ENCODE measurements at places on chromosomes 1 and 21. TPM values are rescaled to one million over a fixed set of nuclear protein-coding genes. Genes with fewer than 3 reads are reported as not detected.

DNA sequence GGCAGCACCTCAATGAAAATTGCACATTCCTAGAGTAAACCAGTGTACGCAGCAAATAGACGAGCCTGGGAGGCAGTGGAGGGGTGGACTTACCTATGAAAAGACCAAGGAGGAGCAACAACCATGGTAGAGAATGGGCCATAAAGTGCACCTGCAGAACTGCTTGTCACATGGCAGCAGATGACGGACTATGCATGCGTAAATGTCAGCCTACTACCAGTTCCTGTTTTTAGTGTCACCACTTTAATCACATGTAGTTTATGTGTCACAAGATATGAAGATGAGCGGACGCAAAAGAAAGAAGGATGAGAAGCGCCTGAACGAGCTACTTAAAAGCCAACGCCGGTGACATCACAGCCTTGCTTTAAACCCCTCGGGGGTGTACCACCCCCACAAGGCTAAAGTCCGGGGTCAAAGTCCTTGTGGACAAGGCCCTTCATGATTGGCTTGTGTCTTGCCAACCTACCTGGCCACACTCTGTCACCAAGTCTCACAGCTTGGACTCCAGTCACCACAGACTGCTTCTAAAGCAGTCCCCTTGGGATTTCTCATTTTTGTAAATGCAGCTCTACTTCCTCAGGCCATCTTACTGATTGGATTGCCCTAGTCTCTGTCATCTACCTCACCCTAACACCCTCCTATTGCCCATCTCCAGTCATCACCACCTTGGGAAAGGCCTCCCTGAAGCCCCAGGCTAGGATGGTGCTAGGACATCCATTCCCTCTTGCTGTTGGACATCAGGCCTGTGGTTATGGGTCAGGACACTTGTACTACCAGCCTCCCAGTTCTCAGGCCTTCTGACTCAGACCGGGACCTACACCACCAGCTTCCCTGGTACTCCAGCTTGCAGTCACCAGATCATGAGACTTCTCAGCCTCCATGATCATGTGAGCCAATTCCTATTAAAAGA, 6.0 kb upstream of the LY9 start:
- H3K27ac ChIP-seq, result peak overlapping the region; percentile 71
- DNase-seq, result no peak
- no peaks in the 10 kb centered on the region for H3K36me3 ChIP-seq

The A3GALT2 gene
- total RNA-seq, result not detected

DNA sequence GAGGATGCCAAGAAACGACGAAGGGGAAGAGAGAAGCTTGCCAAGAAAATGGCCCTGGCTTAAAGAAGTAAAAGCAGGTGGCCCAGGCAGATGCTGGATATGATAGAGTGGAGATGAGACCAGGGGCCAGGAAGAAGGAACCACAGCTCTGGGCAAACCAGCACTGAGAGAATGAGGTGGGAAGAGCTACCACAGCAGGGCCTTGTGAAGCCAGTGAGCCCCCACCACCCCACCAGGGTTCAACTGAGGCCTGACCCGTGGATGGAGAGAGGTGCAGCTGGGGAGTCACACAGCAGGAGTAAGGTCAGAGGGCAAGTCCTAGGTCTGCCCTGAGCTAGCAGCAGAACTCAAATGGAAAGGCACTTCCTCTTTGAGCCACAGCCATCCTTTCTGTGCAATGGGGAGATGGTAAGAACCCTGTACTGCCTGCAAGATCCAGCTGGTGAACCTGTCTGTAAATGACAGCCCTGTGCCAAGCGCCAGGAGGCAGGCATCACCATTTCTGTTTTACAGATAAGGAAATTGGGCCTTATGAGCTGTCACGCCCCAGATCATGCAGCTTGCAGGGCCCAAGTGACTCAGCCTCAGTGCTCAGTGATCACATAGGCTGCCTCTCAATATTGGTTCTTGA, 8.5 kb downstream of the SH3BGRL3 start:
- H3K36me3 ChIP-seq, result no peaks in the 10 kb centered on the region
- peak; percentile 33 for DNase-seq
- peaks cover 23% of the 10 kb centered on the region for H3K4me1 ChIP-seq
- H3K4me3 ChIP-seq, result no peak overlapping the region
- peak overlapping the region; percentile 97 for H3K27ac ChIP-seq
- H3K27me3 ChIP-seq, result no peaks in the 10 kb centered on the region

The RNF207 gene
- total RNA-seq, result 85.9 TPM

DNA sequence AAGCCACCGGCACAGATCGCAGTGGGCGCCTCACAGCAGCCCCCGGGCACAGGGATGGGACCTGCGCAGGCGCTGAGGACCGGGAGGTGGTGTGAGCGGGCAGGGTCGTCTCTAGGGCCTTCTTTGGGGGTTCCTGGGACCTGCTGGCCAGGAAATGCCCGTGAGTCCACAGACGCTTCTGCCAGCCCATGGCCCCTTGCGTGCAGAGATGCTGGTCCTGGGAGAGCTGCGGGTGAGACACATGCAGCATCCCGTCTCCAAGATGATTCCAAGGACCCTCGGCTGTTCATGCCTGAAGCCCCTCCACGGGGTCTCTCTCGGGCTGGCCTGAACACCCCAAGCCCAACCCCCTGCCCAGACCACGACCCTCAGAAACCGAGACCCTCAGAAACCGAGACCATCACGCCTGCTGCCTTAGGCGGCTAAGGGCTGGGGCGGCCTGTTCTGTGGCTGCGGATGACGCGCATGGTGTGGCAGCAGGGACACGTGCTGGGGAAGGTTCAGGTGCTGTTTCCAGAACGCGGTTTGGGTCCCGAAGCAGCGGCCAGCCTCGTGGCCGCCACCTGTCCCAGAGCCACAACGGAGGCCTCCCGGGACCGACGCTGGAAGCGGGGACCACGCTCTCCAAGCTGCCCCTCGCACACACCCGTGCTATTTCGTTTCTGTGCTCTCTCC, 23.0 kb downstream of the CFAP74 start:
- no peaks in the 10 kb centered on the region for H3K27me3 ChIP-seq
- H3K4me1 ChIP-seq, result no peaks in the 10 kb centered on the region
- no peak overlapping the region for H3K27ac ChIP-seq
- no peak overlapping the region for H3K4me3 ChIP-seq
- H3K36me3 ChIP-seq, result no peaks in the 10 kb centered on the region
- no peak for DNase-seq

The OR10J1 gene
- total RNA-seq, result not detected

DNA sequence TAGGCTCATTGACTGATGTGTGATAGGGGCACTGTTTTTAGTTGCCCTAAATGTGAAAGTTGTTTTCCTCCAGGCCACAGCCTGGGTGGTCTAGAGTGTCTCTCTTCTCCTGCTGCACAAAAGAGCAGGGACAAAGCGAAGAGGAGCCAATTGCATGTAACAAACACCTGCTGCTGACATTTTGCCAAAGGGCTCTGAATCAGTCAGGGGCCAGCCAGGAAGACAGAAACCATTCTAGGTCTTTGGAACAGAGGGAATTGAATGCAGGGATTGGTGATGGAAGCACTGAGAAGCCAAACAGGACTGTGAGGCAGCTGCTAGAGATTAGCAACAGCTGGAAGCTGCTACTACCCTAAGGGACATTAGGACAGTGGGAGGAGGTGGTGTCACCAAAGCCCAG, 185.3 kb upstream of the POU3F1 start:
- H3K27me3 ChIP-seq, result no peaks in the 10 kb centered on the region
- H3K4me3 ChIP-seq, result no peak overlapping the region
- H3K4me1 ChIP-seq, result no peaks in the 10 kb centered on the region
- H3K27ac ChIP-seq, result no peak overlapping the region
- no peak for DNase-seq
- H3K36me3 ChIP-seq, result no peaks in the 10 kb centered on the region

- H3K36me3 ChIP-seq, result no peaks in the 10 kb centered on the region
- no peaks in the 10 kb centered on the region for H3K27me3 ChIP-seq
- H3K4me1 ChIP-seq, result no peaks in the 10 kb centered on the region
- H3K27ac ChIP-seq, result no peak overlapping the region
- DNase-seq, result no peak
Observed at GRCh38 chr1:164250365-164250764, 308.6 kb upstream of the PBX1 start.

The MRPS6 gene
- total RNA-seq, result 46.4 TPM

GRCh38 chr1:242187171-242187570, 188.3 kb upstream of the MAP1LC3C start:
- no peaks in the 10 kb centered on the region for H3K4me1 ChIP-seq
- H3K27me3 ChIP-seq, result no peaks in the 10 kb centered on the region
- H3K36me3 ChIP-seq, result no peaks in the 10 kb centered on the region
- no peak overlapping the region for H3K27ac ChIP-seq

DNA sequence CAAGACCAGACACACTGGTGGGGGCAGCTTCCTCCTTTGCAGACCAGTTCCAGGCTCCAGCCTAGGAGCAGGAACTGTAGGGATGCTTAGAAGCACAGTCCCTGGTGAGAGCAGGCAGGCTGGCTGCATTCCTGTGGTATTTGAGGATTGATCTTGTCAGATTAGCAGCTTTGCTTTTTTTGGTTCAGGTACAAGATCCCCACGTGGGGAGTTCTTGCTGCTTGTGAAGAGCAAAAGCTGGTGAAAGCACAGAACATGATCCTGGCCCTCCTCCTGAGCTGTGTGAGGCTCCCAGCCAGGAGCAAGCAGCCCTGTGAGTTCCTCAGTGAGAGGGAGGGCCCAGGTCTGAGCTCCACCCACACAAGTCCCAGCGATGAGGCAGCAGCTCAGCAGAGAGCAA, 75.3 kb upstream of the ARTN start:
- H3K4me3 ChIP-seq, result no peak overlapping the region
- no peaks in the 10 kb centered on the region for H3K36me3 ChIP-seq
- no peak overlapping the region for H3K27ac ChIP-seq

GRCh38 chr21:46038871-46039397, 57.4 kb downstream of the COL6A1 start:
- H3K4me1 ChIP-seq, result no peaks in the 10 kb centered on the region
- H3K36me3 ChIP-seq, result no peaks in the 10 kb centered on the region
- H3K27me3 ChIP-seq, result no peaks in the 10 kb centered on the region

The FNDC10 gene
- total RNA-seq, result 13.6 TPM

DNA sequence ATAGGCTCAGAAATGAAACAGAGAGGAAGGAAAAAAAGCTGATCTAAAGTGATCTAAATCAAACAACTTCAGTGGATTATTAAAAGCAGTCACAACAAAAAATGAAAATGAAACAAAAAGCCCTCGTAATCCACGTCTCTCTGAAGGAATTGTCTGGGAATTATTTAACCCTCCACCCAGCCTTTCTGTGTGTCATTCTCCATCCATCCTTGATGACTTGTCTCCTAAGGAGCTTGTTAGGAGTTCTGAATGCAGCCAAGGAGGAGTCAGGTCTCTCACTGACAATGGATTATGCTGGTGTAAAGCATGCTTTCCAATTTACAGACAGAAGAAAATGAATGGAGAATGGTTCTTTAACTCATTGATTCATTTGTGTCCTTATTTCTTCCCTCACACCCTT, 359.3 kb upstream of the RUNX1 start:
- no peak overlapping the region for H3K27ac ChIP-seq
- no peaks in the 10 kb centered on the region for H3K4me1 ChIP-seq
- DNase-seq, result no peak

DNA sequence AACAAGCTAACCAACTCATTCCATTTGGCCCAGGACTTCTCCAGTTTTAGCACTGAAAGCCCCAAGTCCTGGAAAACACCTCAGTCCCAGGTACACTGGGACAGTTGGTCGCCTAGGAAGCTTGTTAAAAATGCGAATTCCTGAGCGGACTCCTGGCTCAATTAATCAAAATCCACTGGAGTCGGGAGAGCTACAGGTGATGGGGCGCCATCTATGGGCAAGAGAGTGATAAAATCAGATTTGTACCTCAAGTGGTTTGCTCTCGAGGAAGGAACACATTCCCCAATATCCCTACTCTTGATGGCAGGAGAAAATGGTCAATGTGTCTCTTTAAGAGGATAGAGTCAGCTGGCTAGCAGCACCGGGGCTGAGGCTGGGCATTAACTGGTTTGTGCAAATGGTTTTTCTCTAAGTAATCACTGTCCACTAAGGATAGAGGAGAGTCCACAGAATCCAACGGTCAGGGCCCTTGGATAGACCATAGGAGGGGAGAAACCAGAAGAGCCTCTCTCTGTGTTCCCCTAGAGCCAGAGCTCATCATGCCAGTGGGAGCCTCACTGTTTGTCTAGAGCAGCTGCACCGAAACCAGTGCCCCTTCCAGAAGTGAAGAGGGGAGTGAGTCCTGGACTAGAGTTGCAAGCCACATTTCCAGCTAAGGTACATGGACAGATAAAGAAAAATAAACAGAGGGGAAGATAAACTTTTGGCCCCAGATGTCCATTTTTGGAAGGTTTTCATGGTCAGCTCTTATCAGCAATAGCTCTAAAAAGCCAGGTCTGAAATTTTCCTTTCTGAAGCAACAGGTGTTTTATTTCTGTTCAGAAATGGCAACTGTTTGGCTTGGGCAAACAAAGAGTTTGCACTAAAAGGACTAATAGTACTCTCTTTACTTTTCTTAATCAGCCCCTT, 148.5 kb downstream of the TENT5C start:
- no peak overlapping the region for H3K4me3 ChIP-seq
- H3K4me1 ChIP-seq, result peaks cover 6% of the 10 kb centered on the region
- DNase-seq, result peak; percentile 57
- H3K27me3 ChIP-seq, result no peaks in the 10 kb centered on the region

DNA sequence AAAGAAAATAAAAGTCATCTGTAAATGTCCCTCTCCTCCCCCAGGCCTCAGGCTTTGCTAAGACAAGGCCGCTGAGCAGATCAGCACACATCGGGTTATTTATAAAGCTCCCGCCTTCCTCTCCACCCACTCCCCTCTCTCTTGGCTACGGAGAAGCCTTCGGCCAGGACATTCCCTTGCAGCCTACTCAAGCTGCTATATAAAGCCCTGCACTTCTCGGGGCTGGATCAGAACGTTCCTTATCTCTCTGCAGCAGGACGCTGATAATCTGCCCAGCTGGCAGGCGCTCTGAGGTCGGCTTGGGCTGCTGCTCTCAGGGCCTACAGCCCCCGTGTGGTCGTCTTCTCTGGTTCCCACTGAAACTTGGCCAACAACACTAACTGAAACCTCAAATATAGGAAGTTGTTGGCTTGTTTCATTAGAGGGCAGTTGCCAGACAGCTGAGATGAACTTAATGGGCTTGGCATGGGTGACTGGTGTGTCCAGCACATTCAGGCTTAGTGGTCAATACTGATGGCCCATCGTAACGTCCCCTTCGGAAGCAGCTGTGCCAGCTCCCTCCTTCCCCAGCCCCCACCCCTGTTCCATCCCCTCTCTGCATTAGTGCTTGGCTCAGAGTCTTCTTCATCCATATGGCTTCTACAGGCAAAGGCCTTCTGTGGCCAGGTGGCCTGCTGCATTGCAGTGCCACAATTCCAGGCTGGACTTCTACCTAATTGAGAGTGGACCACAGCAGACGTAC, 64.6 kb downstream of the IER5 start:
- DNase-seq, result peak; percentile 85
- no peaks in the 10 kb centered on the region for H3K27me3 ChIP-seq
- no peak overlapping the region for H3K4me3 ChIP-seq
- H3K27ac ChIP-seq, result peak overlapping the region; percentile 73

The GJB5 gene
- not detected for total RNA-seq

The CACYBP gene
- 51.3 TPM for total RNA-seq

- peaks cover 2% of the 10 kb centered on the region for H3K27me3 ChIP-seq
- H3K36me3 ChIP-seq, result no peaks in the 10 kb centered on the region
- H3K27ac ChIP-seq, result no peak overlapping the region
Observed at GRCh38 chr1:47434051-47434842, 3.6 kb upstream of the FOXD2 start.

The TNFRSF8 gene
- 0.79 TPM for total RNA-seq

The INKA2 gene
- total RNA-seq, result 9.9 TPM

All from upper lobe of left lung (tissue), 6 donors.